NCI-H1105 treated with DMSO at 0.1 percent for 48 hours (cell line): ENCODE measurements at places on chromosomes 7 and 10.

DNA sequence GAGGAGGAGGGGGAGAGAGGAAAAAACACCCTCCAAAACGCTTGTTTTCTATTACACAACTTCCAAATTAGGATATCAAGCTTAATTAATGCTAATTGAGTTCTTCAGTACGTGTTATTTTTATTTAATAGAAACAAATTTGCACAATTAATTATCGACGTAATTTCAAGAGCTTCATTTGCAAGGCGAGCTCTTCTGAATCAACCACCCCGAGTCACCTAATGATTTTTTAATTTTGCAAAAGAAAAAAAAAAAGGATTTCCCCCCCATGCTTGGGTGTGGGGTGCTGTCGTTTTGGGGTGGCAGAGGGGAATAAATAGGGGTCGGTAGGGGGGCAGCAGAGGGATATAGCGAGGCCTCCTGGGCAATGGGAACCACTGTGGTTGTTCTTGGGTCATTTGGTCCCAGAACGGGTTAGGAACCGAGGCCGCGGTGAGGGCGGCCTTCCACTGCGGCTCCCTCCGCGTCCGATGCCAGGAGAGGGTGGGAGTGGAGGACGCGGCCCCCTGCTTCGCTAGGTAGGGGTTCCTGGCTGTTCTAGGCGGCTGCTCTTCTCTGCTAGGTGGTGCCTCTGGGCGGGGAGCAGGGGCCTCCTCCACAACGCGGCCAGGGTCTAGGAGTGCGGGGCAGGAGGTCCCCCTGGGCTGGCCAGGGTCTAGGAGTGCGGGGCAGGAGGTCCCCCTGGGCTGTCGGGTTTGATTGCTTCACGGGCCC lies 7.3 kb downstream of the UNCX start:
- no peak for DNase-seq

DNA sequence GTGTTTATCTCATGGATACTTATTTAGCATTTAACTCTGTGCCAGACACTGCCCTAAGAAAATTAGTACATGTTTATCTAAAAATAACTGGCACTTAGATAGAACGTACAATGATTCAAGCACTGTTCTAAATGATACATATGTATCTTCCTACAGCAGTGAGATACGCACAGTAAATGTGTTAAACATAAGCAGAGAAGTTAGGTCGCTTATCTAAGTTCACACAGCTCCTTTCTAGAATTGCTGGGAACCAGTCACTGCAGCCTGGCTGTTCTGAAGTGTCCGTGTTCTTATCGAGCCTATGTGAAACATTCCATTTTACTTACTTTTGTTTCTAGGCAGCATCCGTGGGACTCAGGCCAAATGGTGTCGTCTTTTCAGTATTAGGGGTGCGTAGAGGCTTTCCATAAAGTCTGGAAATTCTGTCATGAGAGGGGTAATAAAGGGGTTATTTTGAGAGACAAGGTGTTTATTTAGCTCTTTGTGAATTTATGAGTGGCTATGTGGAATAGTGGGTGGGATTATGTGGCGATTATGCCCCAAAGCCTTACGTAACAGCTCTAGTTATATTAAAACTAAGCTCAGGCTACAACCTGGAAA lies 186.9 kb downstream of the SND1 start:
- no peak for DNase-seq

DNA sequence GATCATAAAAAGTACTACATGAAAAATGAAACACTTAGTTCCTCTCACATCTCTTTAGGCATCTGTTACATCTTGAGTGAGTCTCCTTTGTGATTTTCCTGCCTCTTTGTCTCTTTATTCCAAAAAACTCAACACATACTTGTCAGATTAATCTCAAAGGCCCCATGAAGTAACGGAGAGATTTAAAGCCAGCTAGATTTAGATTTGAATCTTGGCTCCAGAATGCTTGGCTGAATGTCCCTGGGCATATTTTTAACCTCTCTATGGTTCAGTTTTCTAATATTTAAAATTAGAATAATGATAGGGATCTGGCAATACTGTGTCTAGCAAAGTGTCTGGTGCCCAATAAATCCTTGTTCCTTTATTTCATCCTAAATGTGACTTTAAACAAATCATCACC lies 140.0 kb downstream of the DGKB start:
- no peak for DNase-seq

DNA sequence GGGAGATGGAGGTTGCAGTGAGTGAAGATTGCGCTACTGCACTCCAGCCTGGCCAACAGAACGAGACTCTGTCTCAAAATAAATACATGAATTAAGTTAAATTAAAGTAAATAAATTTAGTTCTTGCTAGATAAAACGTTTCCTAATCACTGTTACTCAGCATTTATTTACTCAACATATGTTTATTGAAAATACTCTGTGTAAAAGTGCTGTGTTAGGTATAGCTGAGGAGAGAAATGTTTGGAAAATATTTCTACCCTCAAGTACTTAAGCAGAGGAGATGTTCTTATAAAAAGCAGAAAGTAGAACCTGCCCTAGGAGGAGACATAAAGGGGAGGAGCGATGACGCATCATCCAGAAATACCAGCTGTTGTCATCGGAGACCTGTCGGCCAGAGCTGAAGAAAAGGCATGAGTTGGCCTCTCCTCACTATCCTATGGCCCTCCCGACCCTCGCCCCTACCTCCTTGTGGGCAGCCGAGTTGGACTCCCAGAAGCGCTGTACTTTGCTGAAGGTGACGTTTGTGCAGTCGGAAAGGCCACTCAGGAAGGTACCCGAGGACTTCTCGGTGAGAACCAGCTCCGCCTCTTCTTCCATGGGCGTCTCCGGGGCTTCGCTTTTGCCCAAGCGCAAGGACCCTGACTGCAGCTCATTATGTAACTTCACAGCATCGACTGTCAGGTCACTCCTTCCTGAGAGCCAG lies 1.1 kb downstream of the RRP12 start:
- DNase-seq = no peak

DNA sequence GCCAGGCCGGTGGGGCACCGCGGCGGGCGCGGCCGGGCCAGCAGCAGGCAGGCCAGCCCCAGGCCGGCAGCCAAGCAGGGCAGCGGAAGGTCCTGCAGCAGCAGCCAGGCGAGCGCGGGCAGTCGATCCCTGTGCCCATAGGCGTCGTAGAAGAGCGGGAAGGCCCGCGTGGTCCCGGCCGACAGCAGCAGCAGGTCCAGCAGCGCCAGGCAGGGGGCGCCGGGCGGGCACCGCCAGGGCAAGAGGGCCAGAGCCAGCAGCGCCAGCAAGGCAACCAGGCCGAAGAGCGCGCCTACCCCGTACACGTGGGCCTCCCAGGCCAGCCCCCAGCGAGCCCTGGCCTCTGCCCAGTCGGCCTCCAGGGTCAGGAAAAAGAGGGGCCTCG lies 8.4 kb upstream of the RBM28 start:
- DNase-seq = no peak

DNA sequence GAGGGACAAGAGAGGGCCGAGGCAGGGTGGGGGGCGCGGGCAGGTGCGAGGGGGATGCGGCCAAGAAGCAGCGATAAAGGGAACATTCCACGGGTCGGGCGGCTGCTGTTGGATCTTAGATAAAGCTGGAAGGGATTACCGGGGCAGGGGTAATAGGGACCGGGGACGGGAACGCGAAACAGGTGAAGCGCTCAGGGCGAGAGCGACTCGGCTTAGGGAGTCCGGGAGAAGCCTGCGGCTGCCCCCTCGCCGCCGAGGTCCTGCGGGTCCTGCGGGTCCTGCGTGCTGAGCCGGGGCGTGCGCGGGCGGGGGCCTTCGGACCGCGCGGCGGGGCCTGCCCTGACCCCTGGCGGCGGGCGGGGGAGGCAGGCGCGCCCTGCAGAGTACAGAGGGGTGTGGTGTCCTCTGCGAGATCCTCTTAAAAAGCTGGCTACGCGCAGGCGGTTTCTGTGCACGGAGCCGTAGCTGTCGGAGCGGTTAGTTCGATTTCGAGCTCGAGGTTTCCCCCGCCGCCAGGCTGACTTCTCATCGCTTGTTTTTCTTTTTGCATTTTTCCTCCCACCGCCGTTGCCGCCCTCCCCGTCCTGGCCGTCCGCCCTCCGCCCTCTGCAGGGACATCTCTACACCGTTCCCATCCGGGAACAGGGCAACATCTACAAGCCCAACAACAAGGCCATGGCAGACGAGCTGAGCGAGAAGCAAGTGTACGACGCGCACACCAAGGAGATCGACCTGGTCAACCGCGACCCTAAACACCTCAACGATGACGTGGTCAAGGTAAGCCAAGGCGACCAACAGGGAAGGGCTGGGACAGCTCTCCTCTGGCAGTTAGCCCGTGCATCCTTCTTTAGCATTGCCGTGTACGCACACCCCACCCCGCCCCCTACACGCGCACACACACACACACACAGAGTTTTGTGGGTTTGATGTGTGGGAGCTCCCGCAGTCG lies 1.4 kb downstream of the CAV1 start:
- DNase-seq = peak; percentile 68

GRCh38 chr7:157139111-157139809 lies 534 bp downstream of the UBE3C start:
- no peak for DNase-seq

GRCh38 chr10:132980426-132981172 lies 38.2 kb upstream of the CFAP46 start:
- DNase-seq = no peak

DNA sequence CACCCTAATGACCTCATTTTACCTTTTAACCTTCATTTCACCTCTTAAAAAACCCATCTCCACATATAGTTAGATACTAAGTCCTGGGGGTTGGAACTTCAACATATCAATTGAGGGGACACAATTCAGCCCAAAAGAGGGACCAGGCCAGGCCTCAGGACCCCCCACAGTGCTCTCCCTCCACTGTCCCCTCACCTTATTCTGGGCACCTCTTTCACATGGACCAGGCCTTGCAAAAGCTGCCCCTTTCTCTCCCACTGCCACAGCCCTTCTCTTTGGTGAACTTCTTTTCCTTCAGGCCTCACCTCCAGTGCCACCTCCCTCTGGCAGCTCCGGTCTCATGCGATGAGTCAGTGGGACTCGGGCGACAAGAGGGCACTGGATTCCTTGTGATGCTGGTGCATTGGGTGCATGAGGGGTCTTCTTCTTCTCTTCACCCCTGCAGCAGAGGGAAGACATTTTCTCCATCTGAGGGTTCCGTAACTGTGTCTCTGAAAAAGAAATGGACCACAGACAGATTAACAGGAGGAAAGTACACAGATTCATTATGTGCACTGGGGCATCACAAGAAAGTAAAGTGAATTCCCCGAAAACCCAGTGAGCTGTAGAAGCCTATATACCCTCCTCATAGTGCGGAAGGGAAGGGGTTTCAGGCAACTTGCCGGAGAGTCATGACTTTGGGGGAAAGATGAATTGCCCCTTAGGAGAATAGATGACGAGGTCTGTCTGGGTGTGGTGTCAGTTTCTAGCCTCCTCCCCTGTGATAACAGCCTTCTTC lies 288.7 kb upstream of the IGFBP3 start:
- no peak for DNase-seq

DNA sequence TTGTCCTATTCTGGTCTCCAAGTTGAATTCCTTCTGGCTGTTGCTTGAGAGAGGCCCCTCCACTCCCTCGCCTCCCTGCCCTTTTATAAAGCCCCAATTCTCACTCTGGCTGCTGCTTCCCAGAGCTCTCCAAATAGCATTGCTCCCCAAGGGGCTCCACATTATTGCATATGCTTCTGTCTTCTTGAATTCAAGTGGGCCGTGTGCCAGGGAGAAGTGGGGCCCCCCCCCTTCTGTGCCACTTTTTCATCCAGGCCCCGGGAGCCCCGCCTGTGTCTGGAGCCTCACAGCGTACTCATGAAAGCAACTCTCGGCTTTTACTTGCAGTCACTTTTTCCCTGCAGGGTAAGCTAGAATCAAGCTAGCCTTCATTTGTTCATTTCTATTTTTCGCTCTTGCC lies 265.1 kb downstream of the CCSER2 start:
- no peak for DNase-seq

- no peak for DNase-seq
These were observed 14.9 kb upstream of the SRGN start for GRCh38 chr10:69073026-69073425.

- no peak for DNase-seq
These were observed 7.4 kb upstream of the UCMA start for GRCh38 chr10:13241613-13242012.

DNA sequence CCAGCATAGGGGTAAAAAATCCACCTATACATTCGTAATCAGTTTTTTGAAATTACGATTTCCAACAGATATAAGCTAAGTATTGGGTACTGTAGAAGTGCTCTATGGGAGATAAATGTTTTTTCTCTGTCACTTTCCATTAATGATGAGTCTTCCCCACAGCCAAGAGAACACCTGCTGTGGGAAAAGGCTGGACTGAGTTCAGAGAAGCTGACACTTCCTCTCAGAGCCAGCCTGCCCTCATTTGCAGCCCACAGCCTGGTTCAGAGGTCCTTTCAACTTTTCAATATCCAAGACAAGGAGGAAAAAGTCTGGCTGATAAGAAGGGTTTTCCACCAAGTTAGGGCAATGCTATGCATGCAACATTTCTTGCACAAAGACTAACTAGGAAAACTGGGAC lies 64.5 kb upstream of the DNAJB12 start:
- no peak for DNase-seq

- no peak for DNase-seq
These were observed 4.1 kb downstream of the FHIP2A start for GRCh38 chr10:114825513-114826253.

- no peak for DNase-seq
These were observed 45.5 kb downstream of the MYOF start for GRCh38 chr10:93436591-93437085.

DNA sequence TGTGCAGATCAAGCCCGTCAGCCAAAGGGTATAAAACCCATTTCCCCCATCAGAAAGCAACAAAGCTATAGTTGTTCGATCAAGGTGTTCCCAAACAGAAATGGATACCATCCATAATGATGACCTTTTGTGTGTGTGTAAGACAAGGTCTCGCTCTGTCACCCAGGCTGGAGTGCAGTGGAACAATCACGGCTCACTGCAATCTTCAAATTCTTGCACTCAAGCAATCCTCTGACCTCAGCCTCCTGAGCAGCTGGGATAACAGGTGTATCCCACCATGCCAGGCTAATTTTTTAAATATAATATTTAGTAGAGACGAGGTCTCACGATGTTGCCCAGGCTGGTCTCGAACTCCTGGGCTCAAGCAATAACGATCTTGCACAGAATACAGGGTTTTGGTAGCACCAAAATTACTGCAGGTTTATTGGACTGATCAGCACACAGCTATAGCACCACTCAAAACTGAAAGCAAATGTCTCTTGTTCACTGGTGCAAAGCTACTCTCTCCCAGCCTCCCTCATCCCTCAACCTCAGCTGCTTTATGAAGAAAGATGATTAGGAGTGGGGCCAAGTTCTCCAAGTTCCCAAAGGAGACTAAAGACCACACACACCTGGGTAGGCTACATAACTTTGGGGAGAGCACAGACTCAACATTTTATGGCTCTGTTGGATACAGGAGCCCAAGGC lies 80.5 kb downstream of the ABI1 start:
- no peak for DNase-seq

DNA sequence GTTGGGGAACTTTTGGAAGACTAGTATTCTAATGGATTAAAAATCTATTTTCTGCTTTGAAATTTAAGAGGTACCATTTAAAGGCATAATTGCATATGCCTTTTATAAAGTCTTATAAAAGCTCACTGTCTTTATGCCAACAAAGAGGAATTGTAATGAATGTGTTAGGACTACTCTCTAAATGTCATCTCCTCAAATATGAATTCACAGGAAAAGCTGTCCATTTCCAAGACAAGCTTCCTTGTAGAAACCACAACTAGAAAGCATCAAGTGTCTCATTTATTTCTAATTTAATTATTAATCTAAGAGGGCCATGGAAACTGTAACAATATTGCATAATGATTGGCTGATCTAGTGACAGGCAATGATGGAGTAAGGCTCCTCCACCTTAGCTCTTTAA lies 130.2 kb downstream of the COL28A1 start:
- DNase-seq = no peak
